Activated naive CD4-positive, alpha-beta T cell treated with Interleukin-2 at 50 U/mL for 16 hours (primary cell): ENCODE measurements at places on chromosomes 1 and 21.

- DNase-seq = no peak
These were observed 52.1 kb upstream of the BACE2 start for GRCh38 chr21:41115851-41116250.

GRCh38 chr1:227392984-227393764 lies 74.9 kb upstream of the CDC42BPA start:
- no peak for DNase-seq

GRCh38 chr1:225817611-225818061 lies 7.7 kb downstream of the EPHX1 start:
- DNase-seq = no peak

DNA sequence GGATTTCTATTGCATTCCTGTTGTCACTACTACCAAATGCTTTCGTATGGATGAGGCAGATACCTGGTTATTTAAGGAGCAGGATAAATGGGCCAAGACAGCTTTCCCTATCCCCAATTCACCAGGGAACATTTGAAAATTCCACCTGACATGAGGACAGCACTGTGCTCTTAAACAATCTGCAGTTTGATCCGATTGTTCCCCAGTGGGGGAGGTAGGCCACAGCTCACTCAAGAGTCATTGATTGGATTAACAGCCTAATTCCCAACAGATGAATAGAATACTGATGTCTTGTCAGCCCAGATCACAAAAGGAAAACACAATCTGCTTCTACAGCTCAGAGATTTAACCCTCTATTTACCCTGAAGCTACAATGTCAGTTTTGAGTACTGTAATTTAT lies 123.9 kb downstream of the LHX4 start:
- DNase-seq = no peak

GRCh38 chr21:44762221-44763049 lies 39.2 kb downstream of the UBE2G2 start:
- no peak for DNase-seq

DNA sequence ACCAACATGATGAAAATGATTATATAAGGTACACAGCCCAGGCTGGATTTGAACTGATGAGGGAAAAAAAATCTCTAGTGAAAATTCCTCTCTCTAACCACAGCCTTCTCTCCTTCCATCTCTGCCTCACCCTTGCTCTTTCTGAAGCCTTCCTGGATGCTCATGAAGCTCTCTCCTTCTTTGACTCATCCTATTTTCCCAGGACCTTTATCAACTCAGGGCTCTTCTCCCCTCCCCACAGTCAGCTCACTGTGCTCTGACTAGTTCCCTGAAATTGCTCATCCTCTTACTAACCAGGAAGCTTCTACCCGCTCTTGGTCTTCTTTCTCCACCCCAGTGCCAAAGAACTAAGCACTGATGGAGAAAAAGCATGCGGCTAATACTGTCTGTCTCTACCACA lies 46.4 kb upstream of the ERG start:
- DNase-seq = no peak

DNA sequence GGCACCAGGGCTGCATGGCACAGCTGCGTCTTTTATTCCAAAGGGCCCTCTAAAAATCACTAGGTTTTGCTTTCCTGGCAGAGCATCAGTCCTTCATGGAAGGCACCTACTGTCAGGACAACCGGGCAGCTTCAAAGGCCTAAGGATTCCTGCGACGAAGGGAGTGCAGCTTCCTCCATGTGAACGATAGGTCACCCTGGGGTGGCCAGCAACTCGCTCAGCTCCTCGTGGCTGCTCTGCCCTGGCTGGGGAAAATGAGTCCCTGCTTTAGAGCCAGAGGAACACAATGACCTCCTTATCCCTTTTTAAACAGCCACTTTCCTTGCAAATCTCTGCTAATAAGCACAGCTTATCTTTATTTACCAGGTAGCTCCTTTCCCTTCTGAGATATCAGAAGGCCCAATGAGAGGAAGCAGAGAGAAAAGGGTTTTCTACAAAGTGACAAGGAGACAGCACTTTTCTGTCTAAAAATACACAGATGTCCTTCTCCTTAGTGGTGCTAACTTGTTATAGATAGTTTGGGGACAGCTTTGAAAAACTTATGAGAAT lies 71.6 kb upstream of the SMYD2 start:
- no peak for DNase-seq

DNA sequence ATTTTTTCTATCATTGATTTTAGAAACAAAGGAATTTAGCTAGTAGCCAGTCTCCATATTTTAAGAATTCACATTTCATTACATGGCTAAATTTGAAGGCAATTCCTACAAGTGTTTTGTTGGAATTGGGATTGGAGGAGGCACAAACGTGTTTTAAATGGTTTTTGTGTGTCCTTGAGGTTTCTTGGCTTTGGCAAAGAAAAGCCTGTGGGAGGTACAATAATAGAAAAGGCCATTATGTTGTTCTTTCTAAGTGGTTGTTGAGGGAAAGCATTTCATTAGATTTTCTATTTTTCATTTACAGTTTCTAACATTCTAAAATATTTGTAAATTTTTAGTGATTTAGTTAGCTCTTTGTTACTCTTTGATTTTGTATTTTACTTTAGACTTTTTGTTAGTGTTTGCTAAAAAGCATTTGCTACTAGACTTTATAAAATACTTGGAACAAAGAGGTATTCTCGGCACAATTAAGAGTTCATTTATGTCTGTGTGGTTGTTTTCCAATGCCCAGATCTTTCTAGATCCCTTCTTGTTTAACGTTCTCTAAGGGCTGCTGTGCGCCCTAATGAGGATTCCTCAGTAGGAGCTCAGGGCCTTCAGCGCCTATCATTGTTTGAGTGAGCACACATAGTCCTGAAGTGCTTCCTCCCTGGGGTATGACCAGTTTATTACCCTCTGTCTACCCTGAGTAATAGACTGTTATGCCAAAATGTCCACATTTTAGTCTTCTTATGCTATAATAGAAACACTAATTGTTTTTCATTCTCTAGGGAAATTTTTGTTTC lies 70.0 kb upstream of the KIAA1614 start:
- no peak for DNase-seq

GRCh38 chr1:161382214-161383019 lies 14.7 kb upstream of the CFAP126 start:
- no peak for DNase-seq

DNA sequence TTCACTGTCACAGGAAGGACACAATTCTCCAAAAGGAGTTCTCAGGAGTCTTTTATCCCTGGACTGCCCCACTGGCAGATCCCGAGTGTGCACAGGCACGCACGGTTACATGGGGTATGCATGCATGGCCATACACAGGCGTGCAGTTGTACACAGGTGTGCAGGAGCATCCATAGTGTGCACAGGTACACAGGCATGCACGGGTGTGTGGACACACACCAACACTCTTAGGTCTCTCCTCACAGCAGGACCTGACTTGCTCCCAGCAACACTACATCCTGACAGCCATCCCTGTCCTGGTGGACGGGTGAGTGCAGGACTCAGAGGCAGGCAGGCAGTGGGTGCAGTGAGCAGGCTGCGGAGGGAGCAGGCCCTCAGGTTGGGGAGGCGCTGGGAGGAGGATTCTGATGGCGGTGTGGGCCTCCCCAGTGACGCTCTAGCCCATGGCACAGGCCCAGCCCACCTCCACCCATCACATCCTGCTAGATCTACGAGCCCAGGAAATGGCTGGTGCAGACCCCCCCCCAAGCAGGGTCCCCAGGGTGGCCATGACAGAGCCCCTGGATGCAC lies 28.4 kb downstream of the SLC19A1 start:
- no peak for DNase-seq
